ENCODE measurements at places on chromosomes 1 and 21. TPM values are rescaled to one million over a fixed set of nuclear protein-coding genes. Genes with fewer than 3 reads are reported as not detected.

Gene TMEM82
- not detected for total RNA-seq

Gene RBP7
- total RNA-seq: 13.4 TPM

Gene LCE6A
- total RNA-seq: not detected

GRCh38 chr1:154926201-154926600, 10.3 kb downstream of the PMVK start:
- no peak for ATAC-seq

- no peak for ATAC-seq
These were observed 270.3 kb downstream of the RGS7 start for GRCh38 chr1:241086686-241087085.

DNA sequence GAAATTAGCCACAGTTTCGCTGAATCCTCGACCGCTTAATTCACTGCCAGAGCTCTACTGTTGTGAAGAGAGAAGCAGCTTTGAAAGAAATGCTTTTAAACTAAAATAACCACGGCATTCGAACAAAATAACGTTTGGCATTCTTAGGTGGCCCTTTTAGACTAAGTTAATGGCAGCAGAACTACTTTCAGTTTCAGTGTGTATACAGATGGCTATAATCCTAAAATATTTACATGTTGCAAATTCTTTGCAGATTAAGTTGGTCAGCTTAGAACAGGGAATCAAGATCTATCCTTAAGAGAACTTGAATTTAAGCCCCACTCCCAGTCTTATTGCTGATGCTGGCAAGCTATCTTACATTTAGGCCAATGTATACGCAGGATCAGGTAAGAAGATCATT, 62.7 kb downstream of the ADSS2 start:
- ATAC-seq: no peak

GRCh38 chr1:150558761-150559655, 9.8 kb downstream of the ADAMTSL4 start:
- no peak for ATAC-seq

- no peak for ATAC-seq
These were observed 9.9 kb downstream of the F3 start for GRCh38 chr1:94531664-94532063.

DNA sequence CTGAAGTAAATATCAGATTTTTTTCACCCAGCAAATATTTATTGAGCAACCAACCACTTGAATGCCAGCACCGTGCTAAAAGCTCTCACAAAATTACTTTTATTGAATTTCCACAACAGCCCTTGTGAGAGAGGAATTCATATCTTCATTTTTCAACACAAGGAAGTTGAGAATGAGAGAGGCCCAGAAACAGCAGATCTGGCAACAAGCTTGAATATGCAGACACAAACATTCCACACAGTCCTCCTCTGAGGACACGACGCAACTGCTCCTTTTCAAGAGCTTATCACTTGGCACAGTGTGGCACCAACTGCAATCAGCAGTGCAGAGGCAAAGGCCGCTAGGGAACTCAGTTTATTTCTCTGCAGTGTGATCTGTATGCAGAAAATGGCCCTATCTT, 32.2 kb upstream of the IFNAR2 start:
- no peak for ATAC-seq
